ENCODE measurements at places on chromosomes 5 and 9.
A peak's percentile ranks its signal among the peaks of the same experiment; 100 is the strongest.

- DNase-seq: no peak
- H3K27me3 ChIP-seq: no peaks in the 10 kb centered on the region
- H3K4me1 ChIP-seq: no peaks in the 10 kb centered on the region
- H3K4me3 ChIP-seq: no peak overlapping the region
- no peak overlapping the region for H3K27ac ChIP-seq
Measured at GRCh38 chr5:145915970-145916638, 20.3 kb upstream of the SH3RF2 start.

GRCh38 chr9:129698254-129698757 lies 32.9 kb downstream of the PRRX2 start:
- no peak overlapping the region for H3K27ac ChIP-seq
- no peak overlapping the region for H3K4me3 ChIP-seq
- H3K36me3 ChIP-seq: peaks cover 5% of the 10 kb centered on the region
- peaks cover 53% of the 10 kb centered on the region for H3K27me3 ChIP-seq
- no peaks in the 10 kb centered on the region for H3K4me1 ChIP-seq
- DNase-seq: no peak

- no peaks in the 10 kb centered on the region for H3K36me3 ChIP-seq
- no peak for DNase-seq
- H3K27me3 ChIP-seq: peaks cover 7% of the 10 kb centered on the region
- H3K4me3 ChIP-seq: no peak overlapping the region
- no peak overlapping the region for H3K27ac ChIP-seq
Measured at GRCh38 chr5:35371951-35372426, 141.7 kb upstream of the PRLR start.

DNA sequence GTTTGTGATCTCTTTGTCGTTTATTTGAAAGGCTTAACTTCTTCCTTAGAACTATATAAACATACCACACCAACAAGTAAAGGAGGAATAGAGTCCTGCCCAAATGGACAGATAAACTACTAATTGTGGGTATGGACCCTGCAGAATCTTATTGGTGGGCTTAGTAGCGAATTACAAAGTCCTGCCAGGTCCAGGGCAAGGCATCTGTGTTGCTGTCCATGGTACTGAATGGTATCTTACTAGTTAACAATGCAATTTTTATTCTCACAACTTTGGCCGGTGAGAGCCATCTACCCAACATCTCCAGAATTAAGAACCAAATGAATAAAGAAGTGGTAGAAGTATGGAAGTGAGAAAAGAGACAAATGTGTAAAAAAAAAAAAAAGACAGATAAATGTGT lies 1782.4 kb upstream of the WWC1 start:
- H3K36me3 ChIP-seq: no peaks in the 10 kb centered on the region
- no peak overlapping the region for H3K4me3 ChIP-seq
- H3K27ac ChIP-seq: no peak overlapping the region

DNA sequence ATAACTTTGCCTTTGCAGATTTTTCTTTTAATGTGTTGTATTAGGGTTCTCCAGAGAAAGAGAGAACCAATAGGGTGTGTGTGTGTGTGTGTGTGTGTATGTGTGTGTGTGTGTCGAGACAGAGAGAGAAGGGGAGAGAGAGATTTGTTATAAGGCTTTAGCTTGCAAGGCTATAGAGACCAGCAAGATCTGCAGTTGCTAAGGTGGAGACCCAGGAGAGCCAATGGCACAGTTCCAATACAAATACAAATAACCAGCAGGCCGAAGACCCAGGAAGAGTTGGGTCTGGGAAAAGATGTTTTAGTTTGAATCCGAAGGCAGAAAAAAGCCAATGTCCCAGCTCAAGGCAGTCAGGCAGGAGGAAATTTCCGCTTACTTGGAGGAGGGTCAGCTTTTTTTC lies 23.0 kb downstream of the TMOD1 start:
- peaks cover 27% of the 10 kb centered on the region for H3K27me3 ChIP-seq
- no peaks in the 10 kb centered on the region for H3K4me1 ChIP-seq
- no peak for DNase-seq
- no peak overlapping the region for H3K27ac ChIP-seq
- no peak overlapping the region for H3K4me3 ChIP-seq
- H3K36me3 ChIP-seq: no peaks in the 10 kb centered on the region

DNA sequence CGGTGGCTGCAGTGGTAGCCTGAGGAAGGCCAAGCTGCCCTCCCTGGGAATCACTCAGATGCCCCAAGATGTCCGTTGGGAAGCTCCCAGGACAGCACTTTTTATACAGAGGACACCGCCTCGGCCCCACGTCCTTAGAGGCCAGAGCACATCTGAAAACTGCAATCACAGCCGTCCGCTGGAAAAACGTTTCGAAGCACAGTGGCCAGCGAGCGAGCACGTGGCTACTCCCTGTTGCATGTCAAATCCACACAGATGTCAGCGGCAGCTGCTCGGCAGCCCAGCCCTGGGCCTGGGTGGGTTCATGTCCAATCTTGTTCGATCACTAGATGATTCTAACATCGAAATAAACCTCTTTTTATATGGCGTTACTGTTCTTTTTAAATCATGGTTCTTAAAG lies 8.9 kb downstream of the PPP1R26 start:
- H3K4me3 ChIP-seq: no peak overlapping the region
- no peak overlapping the region for H3K27ac ChIP-seq
- no peaks in the 10 kb centered on the region for H3K27me3 ChIP-seq
- H3K36me3 ChIP-seq: no peaks in the 10 kb centered on the region
- DNase-seq: no peak

DNA sequence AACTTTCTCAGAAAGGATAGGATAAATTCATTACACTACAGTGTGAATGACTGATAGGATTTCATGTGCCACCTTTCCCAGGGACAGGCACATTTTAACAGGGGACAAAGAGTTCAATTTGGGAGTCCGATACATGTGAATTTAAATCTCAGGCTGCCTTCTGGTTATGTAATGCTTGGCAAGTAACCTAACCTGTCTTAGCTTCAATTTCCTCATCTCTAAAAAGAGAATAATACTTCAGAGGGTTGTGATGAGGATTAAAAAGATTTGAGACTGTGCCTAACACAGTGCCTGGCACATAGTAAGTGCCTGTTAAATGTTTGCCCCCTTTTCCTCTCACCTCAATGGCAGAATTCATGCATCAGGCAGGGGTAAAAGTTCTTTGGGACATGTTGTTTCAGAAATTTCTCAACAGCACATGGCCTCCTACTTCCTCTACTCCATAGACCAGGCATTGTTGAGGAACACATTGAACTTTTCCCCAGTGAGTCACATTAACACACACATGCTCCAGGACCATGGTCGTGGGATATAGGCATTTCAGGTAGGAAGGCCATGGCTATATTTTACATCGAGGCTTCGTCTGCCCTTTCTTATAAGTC lies 94.6 kb upstream of the EGFLAM start:
- DNase-seq: no peak
- no peaks in the 10 kb centered on the region for H3K36me3 ChIP-seq
- no peaks in the 10 kb centered on the region for H3K4me1 ChIP-seq
- H3K27ac ChIP-seq: no peak overlapping the region

DNA sequence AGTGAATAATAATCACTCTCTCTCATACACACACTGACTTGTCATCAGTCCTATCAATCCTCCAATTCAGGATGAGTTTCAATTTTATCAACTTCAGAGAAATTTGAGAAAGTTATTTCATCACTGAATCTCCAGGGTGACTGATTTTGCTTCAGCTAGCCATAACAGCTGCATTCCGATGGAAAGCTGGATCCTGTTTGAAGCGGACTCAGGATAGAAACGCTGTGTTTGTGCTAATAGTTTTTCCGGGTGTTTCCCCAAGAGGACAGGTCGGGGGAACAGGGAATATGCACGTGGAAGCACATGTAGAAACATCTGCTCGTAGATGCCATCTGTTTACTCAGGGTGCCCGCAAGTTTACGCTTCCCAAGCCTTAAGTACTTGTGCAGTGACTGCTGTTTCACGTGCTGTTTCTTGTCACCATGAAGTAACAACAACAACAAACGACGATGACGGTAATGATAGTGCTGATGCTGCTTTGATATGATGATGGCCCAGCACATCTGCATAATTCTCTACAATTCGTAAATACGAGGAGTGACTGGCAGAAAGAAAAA lies 263.7 kb upstream of the DAPK1 start:
- DNase-seq: no peak
- no peak overlapping the region for H3K4me3 ChIP-seq
- no peak overlapping the region for H3K27ac ChIP-seq
- H3K36me3 ChIP-seq: no peaks in the 10 kb centered on the region
- H3K27me3 ChIP-seq: no peaks in the 10 kb centered on the region
- H3K4me1 ChIP-seq: no peaks in the 10 kb centered on the region

- no peak overlapping the region for H3K4me3 ChIP-seq
- no peak for DNase-seq
- H3K36me3 ChIP-seq: no peaks in the 10 kb centered on the region
- H3K4me1 ChIP-seq: no peaks in the 10 kb centered on the region
Measured at GRCh38 chr5:108472237-108472636, 90.3 kb upstream of the FBXL17 start.

GRCh38 chr9:112787978-112788377 lies 37.4 kb downstream of the SNX30 start:
- H3K27me3 ChIP-seq: no peaks in the 10 kb centered on the region
- peak overlapping the region; percentile 30 for H3K4me3 ChIP-seq
- no peak for DNase-seq
- peak overlapping the region; percentile 96 for H3K27ac ChIP-seq

DNA sequence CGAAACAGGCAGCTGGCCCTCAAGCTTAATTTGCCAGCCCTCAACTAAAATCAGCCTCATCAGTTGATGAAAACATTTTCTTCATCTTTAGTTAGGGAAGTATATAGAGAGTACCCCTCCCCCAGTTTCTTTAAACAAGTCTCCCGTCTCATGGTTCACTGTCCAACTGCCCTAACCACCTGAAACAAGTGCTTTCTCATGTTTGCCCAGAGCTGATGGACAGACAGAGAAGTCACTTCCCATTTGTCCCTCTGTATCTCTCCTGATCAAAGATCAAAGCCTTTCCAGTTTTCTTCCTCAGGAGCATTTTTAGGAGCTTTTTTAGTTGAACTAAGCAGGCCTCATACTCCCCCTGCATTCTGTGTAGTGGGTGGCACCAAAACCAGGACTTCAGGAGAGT lies 21.7 kb downstream of the FUBP3 start:
- H3K27me3 ChIP-seq: no peaks in the 10 kb centered on the region
- H3K4me3 ChIP-seq: no peak overlapping the region
- no peak overlapping the region for H3K27ac ChIP-seq
- peaks cover 42% of the 10 kb centered on the region for H3K36me3 ChIP-seq
- no peak for DNase-seq
- H3K4me1 ChIP-seq: peaks cover 6% of the 10 kb centered on the region

GRCh38 chr9:118395415-118395814 lies 691.2 kb downstream of the TLR4 start:
- H3K27me3 ChIP-seq: no peaks in the 10 kb centered on the region
- H3K27ac ChIP-seq: no peak overlapping the region
- no peaks in the 10 kb centered on the region for H3K36me3 ChIP-seq
- H3K4me1 ChIP-seq: no peaks in the 10 kb centered on the region
- no peak for DNase-seq

DNA sequence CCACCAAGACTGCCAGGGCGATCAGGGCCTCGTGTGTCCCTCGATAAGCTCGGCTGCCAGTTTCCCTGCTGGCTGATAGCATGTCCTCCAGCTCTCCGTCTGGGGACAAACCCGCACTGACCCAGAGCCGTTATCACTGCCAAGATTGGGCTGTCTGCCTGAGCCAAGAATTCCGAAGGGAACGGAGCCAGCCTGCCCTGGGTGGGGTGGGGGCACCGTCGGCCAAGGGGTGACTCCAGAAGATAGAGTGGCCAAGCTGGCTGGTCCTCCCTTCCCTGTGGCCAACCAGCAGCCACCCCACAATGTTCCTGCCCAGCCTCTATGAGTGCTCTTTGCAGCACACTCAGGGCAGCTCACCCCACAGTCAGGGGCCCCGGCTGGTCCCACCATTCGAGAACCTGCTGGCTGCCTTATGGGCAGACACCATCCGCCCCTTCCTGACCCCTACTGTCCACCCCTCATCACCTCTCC lies 29.4 kb downstream of the HRH2 start:
- peaks cover 21% of the 10 kb centered on the region for H3K27me3 ChIP-seq
- H3K27ac ChIP-seq: no peak overlapping the region
- peaks cover 6% of the 10 kb centered on the region for H3K4me1 ChIP-seq

- no peak for DNase-seq
- peaks cover 14% of the 10 kb centered on the region for H3K27me3 ChIP-seq
- H3K4me1 ChIP-seq: no peaks in the 10 kb centered on the region
- H3K36me3 ChIP-seq: no peaks in the 10 kb centered on the region
- no peak overlapping the region for H3K27ac ChIP-seq
Measured at GRCh38 chr5:147832541-147832940, 1.1 kb upstream of the SPINK1 start.

GRCh38 chr9:37919246-37919955 lies 15.5 kb upstream of the SLC25A51 start:
- no peaks in the 10 kb centered on the region for H3K4me1 ChIP-seq
- H3K36me3 ChIP-seq: no peaks in the 10 kb centered on the region
- H3K27ac ChIP-seq: no peak overlapping the region
- DNase-seq: no peak

DNA sequence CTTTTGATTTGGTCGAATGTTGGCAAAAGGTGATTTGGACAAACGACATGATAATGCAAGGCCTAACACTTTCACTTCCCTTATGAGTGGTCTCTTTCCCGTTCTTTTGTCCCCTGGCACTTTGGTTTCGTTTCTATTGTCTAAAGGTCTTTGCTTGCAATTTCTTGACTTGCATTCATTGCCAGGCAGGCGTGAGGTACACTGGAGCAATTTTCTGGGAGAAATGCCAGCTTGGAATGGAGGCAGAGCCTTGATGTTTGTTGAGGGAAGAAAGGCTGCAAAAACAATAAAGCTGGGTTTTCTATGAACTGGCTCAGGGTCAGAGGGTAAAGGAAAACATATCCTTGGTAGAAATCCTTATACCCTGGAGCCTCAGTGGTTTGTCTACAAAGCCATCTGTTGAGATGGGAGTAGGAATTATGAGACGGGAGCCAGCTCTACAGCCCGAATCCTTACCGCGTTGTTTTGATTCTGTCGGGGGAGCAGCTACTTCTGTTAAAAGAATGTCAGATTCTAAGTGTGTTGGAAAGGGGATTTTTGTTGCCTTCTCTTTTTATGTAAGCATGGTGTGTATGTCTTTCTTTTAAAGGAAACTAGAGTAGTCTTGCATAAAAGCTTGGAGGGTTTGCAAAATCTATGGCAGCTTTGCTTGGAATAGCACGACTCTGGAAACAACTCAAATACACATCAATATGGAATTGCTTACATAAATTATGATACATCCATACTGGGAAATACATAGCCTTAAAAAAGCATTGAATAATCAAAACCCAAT lies 158.9 kb downstream of the RMI1 start:
- peak overlapping the region; percentile 40 for H3K4me3 ChIP-seq
- H3K27me3 ChIP-seq: peaks cover 55% of the 10 kb centered on the region
- H3K36me3 ChIP-seq: no peaks in the 10 kb centered on the region
- DNase-seq: no peak
- no peak overlapping the region for H3K27ac ChIP-seq
- peaks cover 12% of the 10 kb centered on the region for H3K4me1 ChIP-seq

GRCh38 chr5:159678657-159679392 lies 237.5 kb upstream of the ADRA1B start:
- peaks cover 12% of the 10 kb centered on the region for H3K36me3 ChIP-seq
- no peak overlapping the region for H3K27ac ChIP-seq
- H3K4me3 ChIP-seq: no peak overlapping the region
- no peaks in the 10 kb centered on the region for H3K4me1 ChIP-seq

Measured in naive B cell (primary cell).